Pancreas (tissue), 10 donors: ENCODE measurements at places on chromosomes 13 and 19. TPM values are rescaled to one million over a fixed set of nuclear protein-coding genes. Genes with fewer than 3 reads are reported as not detected.

DBP gene
- 8.0 TPM for total RNA-seq

OR7A5 gene
- total RNA-seq, result not detected

KLK13 gene
- total RNA-seq, result 1.3 TPM

- H3K27ac ChIP-seq, result no peak overlapping the region
- H3K4me1 ChIP-seq, result no peaks in the 10 kb centered on the region
- no peak overlapping the region for H3K4me3 ChIP-seq
- H3K36me3 ChIP-seq, result no peaks in the 10 kb centered on the region
- DNase-seq, result no peak
- H3K27me3 ChIP-seq, result no peaks in the 10 kb centered on the region
These were observed 73.1 kb upstream of the SGCG start for GRCh38 chr13:23107665-23108064.

GRCh38 chr19:15268192-15268927, 36.1 kb upstream of the EPHX3 start:
- H3K4me3 ChIP-seq, result no peak overlapping the region
- DNase-seq, result no peak
- peak overlapping the region; percentile 30 for H3K27ac ChIP-seq

DNA sequence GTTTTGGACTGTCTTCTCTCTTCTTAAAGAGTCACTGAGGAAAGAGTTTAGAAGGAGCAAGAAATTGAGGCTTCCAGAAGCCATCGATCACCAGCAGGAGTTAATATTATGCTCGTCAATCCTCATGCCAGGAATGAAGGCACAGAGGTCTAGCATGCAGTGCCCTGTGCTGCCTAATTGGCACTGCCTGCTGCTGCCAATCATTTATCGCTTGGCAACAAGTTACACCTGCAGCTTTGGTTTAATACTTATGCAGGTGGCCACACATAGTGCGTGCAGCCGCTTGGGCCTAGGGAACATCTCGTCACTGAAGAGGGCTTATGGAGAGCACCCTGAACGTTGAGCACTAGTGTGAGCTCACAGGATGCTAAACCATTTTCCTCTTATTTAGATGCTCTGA, 2.7 kb upstream of the SOX1 start:
- no peaks in the 10 kb centered on the region for H3K4me1 ChIP-seq
- peaks cover 49% of the 10 kb centered on the region for H3K27me3 ChIP-seq
- no peak overlapping the region for H3K4me3 ChIP-seq
- H3K27ac ChIP-seq, result no peak overlapping the region
- DNase-seq, result no peak

GRCh38 chr19:15177269-15178116, 23.3 kb downstream of the NOTCH3 start:
- H3K36me3 ChIP-seq, result no peaks in the 10 kb centered on the region
- peak overlapping the region; percentile 11 for H3K4me3 ChIP-seq
- H3K27ac ChIP-seq, result no peak overlapping the region

- H3K4me3 ChIP-seq, result no peak overlapping the region
- H3K4me1 ChIP-seq, result no peaks in the 10 kb centered on the region
- no peaks in the 10 kb centered on the region for H3K36me3 ChIP-seq
- no peak for DNase-seq
- no peaks in the 10 kb centered on the region for H3K27me3 ChIP-seq
These were observed 58.2 kb downstream of the NUFIP1 start for GRCh38 chr13:44930963-44931623.

- no peak overlapping the region for H3K27ac ChIP-seq
- no peaks in the 10 kb centered on the region for H3K27me3 ChIP-seq
- DNase-seq, result no peak
- peaks cover 8% of the 10 kb centered on the region for H3K4me1 ChIP-seq
- H3K36me3 ChIP-seq, result no peaks in the 10 kb centered on the region
These were observed 33.1 kb upstream of the C1QTNF9 start for GRCh38 chr13:24276306-24276705.
